ENCODE measurements at places on chromosomes 7 and 10. TPM values are rescaled to one million over a fixed set of nuclear protein-coding genes. Genes with fewer than 3 reads are reported as not detected.
A peak's percentile ranks its signal among the peaks of the same experiment; 100 is the strongest.

The FAM24B gene
- 0.45 TPM for total RNA-seq

The GOLGA7B gene
- total RNA-seq: 15.8 TPM

The OPN4 gene
- not detected for total RNA-seq

DNA sequence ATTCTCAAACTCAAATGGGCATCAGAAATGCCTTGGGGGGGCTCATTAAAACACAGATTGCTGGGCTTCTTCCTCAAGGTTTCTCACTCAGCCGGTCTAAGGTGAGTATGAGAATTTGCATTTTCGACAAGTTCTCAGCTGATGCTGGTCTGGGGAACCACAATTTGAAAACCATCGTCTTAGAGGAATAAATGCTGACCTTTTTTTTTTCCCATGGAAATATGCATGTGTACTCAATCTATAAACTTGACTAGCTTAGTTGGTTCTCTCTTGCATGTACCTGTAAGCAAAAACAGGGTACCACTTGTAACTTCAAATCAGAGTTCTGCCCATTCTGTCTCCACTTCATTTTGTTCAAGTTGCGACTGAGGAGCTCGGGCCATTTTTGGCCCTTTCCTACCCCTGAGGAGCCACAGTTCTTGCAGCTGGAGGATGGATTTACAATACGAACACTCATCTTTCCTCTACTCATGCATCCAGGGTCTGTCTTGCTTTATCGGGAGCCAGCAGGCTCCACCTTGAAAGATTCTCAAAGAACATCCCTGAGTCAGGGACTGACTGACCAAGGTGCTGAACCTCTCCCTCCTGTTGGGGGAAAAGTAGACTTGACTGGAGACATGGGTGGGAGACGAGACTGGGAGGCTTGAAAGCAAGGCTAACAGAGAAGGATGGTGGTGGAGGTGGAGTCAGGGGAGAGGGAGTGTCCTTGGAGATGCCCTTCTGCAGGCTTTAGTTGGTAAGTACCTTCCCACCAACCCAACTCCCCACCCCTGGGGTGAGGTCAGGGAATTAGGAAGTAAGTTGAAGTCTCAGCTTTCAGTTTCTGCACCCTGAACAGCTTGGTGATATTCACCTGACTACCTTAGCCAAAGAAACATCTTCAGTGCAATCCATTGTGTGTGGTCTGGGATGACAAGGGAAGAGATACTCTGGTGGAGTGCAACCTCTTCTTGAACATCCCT is 3.7 kb upstream of the MAPK8 start:
- DNase-seq: no peak

GRCh38 chr7:27030393-27031050 is 65.3 kb downstream of the HOXA1 start:
- no peak for DNase-seq

DNA sequence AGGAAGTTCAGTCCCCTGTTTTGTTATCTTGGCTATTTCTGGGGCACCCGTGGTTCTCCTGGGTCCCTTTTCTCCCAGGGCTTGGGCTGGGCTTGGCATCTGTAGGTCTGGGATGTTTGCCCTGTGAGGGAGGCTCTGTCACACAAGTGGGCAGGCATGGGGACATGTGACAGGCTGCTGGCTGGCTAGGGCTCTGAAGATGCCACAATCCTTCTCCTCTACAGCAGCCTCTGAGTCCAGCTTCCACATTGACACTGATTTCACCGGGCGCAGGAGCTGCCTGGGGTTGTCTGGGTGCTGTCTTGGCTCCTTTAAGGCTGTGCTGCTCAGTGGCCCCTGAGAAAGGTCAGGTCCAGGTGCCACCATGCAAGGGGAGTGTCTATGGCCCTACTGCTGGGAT is 37.4 kb upstream of the ZNF716 start:
- DNase-seq: no peak

DNA sequence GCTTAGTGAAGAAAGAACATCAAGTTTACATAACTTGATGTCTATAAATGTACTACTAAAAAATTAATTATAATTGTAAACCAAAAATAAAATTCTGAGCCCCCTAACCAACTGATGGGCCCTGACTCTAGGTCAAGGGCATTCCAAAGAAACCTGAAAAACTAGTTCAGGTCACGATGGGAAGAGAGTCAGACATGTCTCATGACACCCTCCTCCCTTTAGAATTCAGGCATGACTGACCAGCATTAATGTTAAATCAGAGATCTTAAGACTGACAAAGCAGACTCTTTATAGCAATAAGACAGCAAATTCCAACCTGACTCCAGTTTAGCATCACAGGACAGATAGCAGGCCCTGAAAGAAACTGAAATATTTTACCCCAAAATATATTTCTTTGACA is 21.6 kb upstream of the OTUD1 start:
- DNase-seq: peak; percentile 10

The PDGFA gene
- 2.4 TPM for total RNA-seq

DNA sequence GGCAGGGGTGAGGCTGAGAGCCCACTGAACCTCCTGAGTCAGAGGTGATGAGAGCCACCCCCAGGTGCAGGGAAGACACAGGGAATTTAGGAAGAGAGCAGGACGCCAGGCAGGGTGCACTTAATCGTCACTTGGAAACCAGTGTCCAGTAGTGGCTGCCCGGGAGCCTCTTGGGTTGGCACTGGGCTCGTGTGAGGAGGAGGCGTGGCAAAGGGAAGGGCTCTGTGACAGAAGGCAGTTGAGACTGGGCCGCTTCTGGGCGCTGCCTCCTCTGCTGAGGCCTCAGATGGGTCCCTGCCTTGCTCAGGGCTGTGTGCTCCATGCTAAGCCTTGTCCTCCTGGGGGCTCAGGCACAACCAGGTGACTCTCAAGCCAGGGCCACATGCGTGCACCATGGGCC is 13.3 kb downstream of the RET start:
- no peak for DNase-seq

DNA sequence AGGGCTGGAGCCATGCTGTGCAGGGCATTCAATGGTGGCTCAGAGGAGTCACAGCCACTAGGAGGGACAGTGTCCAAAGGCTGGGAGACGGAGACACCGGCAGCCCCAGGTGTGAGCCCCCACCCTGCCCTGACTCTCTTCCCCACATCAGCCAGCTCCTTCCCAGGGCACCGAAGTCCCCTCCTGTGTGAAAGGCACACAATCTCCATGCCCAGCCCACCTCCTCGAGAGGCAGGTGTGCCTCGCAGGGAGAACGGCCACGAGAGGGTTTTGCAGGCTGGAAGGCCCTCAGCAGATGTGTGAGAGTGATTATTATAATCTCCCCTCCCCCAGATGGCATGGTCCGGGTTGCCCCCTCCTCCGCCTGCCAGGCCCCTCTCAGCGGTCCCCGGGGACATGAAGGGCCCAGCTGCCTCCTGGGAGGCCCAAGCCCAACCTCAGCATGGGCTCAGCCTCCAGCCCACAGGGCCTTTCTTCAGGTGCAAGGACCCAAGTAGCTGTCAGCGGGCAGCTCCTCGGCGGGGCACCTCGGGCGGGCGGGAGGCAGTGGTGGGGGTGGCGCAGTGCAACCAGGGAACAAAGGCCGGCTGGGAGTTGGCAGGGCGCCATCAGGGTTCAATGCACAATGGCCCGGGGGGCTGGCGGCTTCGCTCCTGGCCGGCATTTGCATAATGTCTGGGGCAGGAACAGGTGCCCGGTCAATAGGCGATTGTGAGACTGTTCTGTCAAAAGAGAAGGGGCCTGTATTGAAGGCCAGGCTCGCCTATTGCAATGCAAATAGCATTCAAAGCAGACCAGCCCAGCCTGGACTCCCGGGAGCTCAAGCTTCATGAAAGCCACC is 155.3 kb upstream of the ZMIZ1 start:
- DNase-seq: no peak

The ATOH7 gene
- 0.11 TPM for total RNA-seq

DNA sequence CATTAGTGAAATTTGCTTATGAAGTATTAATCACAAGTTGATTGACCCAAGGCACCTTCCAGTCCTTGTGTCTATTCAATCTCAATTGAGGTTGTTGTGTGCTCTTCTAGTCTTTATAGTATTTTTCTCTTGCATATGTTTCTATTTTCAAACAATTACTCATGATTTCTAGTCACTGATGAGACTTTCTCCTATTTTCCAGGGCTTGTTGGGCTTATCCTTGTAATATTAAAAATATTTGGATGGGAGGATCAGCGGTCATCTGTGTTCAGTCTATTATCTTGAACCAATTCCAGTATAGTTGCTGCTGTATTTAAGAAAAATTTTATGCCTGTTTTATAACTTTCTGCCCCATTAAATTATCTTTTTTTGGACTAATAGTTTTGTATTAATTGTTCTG is 154.4 kb downstream of the PTEN start:
- DNase-seq: no peak

DNA sequence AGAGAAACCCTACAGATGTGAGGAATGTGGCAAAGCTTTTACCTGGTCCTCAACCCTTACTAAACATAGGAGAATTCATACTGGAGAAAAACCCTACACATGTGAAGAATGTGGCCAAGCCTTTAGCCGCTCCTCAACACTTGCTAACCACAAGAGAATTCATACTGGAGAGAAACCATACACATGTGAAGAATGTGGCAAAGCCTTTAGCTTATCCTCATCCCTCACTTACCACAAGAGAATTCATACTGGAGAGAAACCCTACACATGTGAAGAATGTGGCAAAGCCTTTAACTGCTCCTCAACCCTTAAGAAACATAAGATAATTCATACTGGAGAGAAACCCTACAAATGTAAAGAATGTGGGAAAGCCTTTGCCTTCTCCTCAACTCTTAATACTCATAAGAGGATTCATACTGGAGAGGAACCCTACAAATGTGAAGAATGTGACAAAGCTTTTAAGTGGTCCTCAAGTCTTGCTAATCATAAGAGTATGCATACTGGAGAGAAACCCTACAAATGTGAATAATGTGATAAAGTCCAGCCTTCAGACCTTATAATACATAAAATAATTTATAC is 38.2 kb downstream of the ZNF679 start:
- no peak for DNase-seq

The FBXL13 gene
- total RNA-seq: 3.4 TPM

The STK32C gene
- 6.6 TPM for total RNA-seq

- DNase-seq: no peak
These were observed 50.7 kb downstream of the ARID5B start for GRCh38 chr10:61952028-61952674.

GRCh38 chr7:150481186-150481920 is 30.9 kb downstream of the GIMAP8 start:
- DNase-seq: no peak

DNA sequence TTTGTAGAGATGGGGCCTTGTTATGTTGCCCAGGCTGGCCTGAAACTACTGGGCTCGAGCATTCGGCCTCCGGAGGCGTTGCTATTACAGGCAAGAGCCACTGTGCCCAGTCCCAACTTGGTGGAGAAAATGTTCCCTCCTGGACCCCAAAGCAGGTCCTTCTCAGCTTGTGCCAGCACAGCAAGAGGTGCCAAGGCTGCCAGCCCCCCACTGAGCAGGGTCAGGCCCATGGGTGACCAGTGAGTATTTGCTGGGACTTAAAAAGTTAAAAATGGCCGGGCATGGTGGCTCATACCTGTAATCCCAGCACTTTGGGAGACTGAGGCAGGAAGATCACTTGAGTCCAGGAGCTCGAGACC is 4.6 kb downstream of the MAFK start:
- DNase-seq: no peak

The EBLN1 gene
- 0.26 TPM for total RNA-seq

- DNase-seq: no peak
These were observed 40.3 kb upstream of the BHLHA15 start for GRCh38 chr7:98170966-98171365.

The EN2 gene
- 2.2 TPM for total RNA-seq

DNA sequence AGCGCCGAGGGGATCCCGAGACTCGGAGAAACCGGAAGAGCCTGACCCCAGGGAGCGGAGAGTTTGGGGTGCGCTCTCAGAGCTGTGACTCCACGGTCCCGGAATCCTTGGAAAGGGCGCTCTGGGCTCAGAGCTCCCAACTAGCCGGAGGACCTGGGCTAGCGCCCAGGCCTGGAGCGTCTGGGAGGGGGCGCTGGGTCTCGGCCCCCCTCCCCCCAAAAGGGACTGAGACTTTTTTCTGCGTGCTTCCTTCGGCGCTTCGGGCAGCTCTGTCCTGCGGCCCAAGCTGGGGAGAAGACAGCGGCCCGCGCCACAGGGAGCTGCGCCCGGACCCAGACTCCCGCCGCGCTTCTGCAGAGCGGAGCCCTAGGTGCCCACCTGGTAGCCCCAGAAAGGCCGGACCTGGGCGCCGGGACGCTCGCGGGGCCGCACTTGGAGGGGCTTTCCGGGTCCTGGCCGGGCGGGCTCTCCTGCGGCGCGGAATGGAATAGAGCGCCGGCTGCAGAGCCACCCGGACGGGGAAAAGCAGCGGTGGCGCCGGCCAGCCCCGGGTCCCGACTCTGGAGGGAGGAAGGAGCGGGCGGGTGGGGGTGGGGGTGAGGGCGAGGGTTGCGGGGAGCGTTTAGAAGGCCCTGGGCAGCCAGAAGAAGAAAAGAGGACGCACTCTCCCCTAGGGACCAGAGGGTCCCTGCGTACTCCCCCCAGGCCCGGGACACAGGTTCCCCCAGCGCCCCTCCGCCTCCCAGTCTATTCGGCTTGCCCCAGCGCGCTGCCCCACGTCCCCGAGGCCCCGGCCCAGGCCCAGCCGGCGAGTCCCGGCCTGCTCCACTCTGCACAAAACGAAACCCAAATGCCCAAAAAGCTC is 4.7 kb downstream of the ZNF503 start:
- DNase-seq: no peak

DNA sequence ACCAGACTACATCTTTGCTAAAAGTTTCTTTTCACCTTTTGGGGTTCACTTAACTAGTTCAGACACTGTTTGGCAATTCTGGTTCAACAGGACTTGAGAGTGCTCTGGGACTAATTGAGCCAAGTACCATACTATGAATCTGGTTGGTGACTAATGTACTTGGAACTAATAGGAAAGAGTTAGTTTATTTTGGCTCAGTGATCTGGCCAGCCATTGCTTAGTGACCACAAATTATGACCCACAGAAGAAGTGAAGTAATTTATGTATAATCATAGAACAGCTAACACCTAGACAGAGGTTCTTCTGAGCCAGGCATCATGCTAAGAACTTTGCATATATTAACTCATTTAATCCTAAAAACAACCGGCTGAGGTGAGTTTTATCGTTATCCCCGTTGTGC is 126.5 kb upstream of the JCAD start:
- DNase-seq: no peak

The ZPBP gene
- not detected for total RNA-seq

- DNase-seq: no peak
These were observed 12.9 kb upstream of the GRID2IP start for GRCh38 chr7:6563936-6564770.

GRCh38 chr10:35843524-35844181 is 201.6 kb upstream of the FZD8 start:
- no peak for DNase-seq
